CD4-positive, alpha-beta T cell treated with Interleukin-17A for 4 hours (primary cell): ENCODE measurements at places on chromosomes 1 and 21.

DNA sequence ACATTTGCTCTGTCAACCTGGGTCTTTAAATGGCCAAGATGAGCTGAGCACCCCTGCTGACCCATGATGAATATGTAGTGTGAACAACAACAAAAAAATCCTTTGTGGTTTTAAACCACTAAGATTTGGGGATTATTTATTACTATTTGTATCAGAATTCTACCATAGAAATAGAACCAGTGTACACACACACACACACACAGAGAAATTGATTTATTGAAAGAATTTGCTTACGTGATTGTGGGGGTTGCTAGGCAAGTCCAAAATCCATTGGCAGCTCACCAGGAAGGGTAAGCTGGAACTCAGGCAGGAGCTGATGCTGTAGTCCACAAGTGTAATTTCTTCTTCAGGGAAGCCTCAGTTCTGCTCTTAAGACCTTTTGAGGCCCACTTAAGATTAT, 82.5 kb upstream of the MAP1LC3C start:
- no peak for DNase-seq

DNA sequence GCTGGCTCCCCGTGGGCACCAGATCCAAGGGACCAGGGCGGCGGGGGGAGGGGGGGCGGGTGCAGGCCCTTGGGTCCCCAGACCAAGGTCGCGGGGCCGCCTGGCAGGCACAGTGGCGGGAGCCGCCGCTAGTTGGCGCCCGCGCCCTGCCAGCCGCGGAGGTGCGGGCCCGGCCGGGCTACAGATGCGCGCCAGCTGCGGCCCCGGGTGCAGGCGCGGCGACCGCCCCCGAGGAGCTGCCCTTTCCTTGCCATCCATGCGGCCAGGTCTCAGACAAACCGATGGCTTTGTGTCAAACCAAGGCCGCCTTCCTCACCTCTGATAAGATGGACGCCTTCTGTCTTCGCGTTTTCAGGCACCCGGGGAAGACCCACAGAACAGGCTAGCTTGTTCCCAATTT, 2.2 kb upstream of the RUNX3 start:
- DNase-seq, result peak; percentile 75

GRCh38 chr1:182295697-182296096, 95.9 kb downstream of the GLUL start:
- DNase-seq, result no peak

DNA sequence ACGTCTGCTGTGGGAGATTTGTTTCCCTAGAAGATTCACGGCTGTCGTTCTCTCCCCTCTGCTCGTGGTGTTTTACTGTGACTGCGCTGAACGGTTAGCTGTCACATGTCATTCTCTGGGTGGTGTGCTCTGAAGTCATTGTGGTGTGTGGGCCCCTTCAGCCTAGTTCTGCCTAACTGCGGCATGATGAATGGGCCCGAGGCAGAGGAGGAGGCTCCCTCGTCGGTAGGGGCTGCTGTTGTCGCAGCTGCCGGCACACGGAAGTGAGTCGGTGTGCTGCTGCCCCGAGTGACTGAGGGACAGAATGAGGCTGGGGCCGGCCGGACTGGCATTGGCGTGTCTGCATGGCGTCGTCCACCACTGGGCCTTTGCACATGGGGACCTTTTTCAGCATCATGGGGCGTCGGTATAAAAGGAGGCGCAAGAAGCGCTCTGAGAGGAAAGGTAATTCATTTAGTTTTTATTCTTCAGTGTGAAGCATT, 77.9 kb downstream of the ADARB1 start:
- peak; percentile 73 for DNase-seq

DNA sequence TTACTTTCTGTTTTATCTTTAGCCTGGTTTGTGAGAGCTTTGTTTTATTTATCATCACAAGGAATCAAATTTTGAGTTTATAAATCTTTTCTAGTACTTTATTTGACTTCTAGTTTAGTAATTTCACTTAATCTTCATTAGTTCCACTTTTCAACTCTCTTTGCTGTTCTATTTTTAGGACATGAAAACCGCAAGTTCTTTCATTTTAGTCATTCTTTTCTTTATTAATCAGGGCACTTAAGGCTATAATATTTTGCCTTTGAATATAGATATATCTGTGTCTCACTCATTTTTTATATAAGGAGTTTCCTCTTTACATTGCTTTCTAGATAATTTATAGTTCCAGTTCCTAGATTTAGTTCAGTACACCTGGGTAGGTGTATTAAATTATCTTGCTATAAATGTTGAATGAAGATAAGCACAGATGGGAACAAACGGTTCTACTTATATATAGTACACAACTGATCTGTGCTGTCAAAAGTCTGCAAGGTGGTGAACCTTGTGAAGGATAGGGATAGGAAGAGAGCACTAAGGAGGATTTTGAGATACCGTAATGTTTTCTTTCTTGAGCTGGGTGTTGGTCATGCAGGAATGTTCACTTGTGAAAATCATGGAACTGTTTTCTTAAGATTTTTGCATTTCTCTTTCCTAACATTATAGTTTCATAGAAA, 402.3 kb downstream of the RYR2 start:
- no peak for DNase-seq
